ENCODE measurements at places on chromosomes 11 and 22. TPM values are rescaled to one million over a fixed set of nuclear protein-coding genes. Genes with fewer than 3 reads are reported as not detected.
A peak's percentile ranks its signal among the peaks of the same experiment; 100 is the strongest.

Gene ACRV1
- total RNA-seq: not detected

Gene SCGB2A2
- not detected for total RNA-seq

Gene CDC42EP1
- 19.5 TPM for total RNA-seq

Gene SELENOM
- total RNA-seq: 21.1 TPM

Gene MMP12
- not detected for total RNA-seq

Gene RPS6KB2
- total RNA-seq: 54.3 TPM

Gene PIH1D2
- 1.3 TPM for total RNA-seq

GRCh38 chr22:31286360-31287255, 5.7 kb downstream of the PIK3IP1 start:
- DNase-seq: no peak

DNA sequence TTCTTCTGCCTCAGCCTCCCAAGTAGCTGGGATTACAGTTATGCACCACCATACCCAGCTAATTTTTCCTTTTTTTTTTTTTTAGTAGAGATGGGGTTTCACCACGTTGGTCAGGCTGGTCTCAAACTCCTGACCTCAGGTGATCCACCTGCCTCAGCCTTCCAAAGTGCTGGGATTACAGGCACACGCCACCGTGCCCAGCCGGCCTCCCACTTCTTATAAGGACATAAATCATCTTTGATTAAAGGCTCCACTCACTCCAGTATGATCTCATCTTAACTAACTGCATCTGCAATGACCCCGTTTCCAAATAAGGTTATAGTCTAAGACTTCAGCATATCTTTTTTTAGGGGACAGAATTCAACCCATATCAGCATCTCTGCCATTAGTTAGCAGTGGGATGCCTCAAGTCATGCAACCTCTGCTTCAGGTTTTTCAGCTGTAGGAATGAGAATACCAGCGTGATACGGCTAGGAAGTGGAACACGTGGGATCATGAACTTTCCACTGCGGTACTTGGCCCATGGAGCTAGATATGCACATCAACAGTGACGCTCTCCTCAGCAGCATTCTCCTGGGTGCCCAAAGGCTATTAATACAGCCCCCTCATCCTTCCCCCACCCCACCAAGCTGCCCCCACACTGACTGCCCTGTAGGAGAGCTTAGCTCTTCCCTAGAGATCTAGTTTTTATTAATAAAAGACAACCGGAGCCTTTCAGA, 41.4 kb downstream of the MCHR1 start:
- DNase-seq: no peak

DNA sequence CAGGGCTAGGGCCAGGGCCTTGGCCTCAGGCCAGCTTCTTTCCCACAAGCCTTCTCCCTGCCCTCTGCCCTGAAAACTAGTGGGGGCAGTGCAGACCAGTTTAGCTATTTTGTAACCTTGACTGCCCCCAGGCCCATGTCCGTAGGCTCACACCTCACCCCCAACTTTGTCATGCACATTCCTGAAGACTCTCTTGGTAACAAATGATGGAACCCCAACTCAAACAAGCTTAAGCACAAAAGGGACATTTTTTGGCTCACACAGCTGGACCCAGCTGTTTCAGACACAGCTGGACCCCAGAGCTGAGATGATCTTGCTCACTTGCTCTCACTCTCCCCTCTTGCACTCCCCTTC, 46.6 kb downstream of the KCNQ1OT1 start:
- no peak for DNase-seq

GRCh38 chr11:13763341-13763740, 94.9 kb downstream of the FAR1 start:
- no peak for DNase-seq

- DNase-seq: no peak
Measured at GRCh38 chr22:41648432-41648831, 27.3 kb downstream of the XRCC6 start.

DNA sequence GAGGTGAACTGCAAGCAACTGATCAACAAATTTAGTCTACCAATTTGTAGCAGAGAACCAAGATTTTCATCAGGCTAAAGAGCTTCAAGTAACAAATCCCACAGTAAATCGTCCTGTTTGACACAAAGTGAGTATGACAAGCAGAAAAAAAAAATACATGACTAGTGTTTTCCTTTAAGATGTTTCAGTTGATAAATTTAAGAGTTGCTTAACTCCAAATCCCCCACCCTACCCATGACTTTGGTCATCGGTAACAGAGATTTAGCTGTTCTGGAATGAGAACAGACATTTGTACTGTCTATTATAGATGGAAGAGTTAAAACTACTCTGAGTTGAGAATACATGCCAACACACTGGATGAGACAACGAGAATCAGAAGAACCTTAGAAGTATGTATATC, 165.0 kb upstream of the MTMR2 start:
- no peak for DNase-seq

DNA sequence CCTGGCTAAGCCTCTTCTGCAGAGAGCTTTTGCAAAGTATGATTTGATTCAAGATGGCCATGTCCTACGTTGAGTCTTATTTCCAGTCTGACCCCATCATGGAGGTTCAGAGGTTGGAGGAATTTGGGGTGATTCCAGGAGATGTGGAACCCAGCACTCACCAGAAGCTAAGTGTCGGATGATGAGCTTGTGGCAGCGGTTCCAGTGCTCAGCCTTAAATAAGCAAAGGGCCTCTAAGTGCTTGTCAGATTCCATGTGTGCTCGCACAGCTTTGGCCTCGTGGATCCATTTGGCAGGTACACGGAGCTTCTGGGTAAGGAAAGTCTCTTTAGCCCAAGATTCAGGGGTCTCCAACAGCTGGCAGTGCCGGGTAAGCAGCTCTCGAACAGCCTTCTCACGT, 11.9 kb upstream of the CHRNA10 start:
- no peak for DNase-seq

- no peak for DNase-seq
Measured at GRCh38 chr22:19691721-19692341, 22.5 kb upstream of the SEPTIN5 start.

DNA sequence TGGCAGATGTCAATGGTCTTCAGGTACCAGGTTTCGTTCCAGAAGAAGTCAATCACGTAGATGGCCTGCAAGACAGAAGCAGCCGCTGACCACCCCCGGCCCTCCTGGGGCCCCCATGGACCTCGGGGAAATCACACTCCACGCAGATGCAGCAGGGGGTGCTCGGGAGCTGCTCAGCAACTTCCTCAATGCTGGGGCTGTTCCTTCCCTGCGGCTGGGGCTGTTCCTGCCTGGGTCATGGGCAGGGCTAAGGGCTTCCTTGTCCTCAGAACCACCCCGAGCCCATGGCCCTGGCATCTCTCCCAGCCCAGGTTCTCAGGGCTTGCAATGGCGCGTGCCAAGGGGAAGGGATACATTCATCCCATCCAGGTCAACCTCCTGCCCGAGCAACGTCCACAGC, 10.3 kb downstream of the DHCR7 start:
- DNase-seq: no peak

GRCh38 chr11:97871816-97872215, 1148.9 kb upstream of the CNTN5 start:
- no peak for DNase-seq

- DNase-seq: no peak
Measured at GRCh38 chr11:72767203-72768062, 15.2 kb upstream of the ARAP1 start.

GRCh38 chr11:1693327-1694063, 3.5 kb upstream of the KRTAP5-6 start:
- peak; percentile 15 for DNase-seq

DNA sequence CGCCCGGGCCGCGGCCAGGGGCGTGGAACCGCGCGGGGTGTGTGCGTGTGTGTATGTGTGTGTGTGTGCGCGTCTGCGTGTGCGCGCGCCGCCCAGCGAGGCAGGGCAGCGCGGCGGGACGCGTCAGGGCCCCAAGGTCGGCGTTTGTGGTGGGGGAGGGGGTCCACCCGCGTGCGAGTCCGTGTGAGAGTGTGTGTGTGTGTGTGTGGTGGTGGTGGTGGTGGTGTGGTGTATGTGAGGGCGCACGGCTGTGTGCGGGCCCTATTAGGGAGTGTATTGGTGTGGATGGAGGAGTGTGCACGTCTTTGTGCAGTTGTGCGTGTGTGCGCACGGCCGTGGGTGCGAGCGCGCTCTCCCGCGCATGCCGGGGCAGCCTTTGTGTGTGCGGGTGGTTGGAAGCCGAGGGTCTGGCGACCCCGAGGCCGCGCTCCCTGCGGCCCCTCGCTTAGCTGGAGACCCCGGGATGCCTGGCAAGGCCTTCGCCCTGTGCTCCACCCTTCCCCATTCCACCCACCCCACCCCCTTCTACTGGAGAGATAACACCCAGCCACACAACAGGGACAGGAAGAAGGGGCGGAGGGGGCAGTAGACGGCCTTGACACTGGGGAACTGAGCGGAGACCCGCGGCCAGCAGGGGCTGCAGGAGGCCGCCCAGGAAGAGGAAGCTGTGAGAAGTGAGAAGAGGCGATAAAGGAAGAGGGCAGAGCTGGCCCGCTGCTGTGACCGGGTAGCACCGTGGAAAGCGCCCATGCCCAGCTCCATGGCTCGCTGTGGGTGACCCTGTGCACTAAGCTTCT, 528 bp upstream of the ARRB1 start:
- DNase-seq: no peak

All from pulmonary artery endothelial cell (primary cell).